Ecto neural progenitor cell (in vitro differentiated cells): ENCODE measurements at places on chromosomes 2 and 18.
A peak's percentile ranks its signal among the peaks of the same experiment; 100 is the strongest.

- no peak for DNase-seq
These were observed 26.0 kb upstream of the GLI2 start for GRCh38 chr2:120709608-120710041.

GRCh38 chr2:111705711-111706336 is 178.2 kb downstream of the ANAPC1 start:
- no peak for DNase-seq

DNA sequence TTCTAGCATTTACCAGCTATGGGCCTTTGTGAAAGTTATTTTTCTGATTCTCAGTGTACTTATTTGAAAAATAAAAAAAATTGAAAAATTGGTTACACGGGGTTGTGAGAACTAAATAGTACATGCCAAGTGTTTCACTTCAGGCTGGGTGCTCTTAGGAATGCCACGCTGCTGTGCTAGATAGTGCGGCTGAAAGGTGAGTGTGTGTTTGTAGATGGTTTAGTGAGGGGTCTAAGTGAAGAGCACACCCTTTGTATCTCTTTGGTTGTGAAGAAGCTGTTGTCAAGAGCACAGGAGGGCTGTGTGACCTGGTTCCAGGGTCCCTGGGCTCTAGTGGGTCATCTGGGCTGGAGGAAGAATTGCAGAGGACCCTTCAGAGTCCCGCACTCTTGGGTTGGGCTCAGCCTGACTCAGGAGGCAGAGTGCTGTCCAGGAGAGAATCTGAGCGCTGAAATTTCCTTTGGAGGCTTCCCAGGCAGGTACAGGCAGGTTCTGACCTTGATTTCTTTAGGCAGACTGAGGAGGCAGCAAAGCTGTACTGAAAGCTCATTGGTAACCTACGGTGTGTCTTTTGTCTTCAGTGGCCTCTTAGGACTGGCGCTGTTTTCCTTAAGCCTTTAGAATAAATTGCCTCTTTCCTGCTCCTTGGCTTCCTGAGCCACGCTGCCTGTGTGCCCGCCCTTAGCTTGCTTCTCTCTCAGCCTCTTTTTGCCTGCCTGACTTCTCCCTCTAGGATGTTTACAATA is 44.4 kb downstream of the MAP4K4 start:
- peak; percentile 51 for DNase-seq

- no peak for DNase-seq
These were observed 6.6 kb upstream of the TNFRSF11A start for GRCh38 chr18:62318228-62319180.

DNA sequence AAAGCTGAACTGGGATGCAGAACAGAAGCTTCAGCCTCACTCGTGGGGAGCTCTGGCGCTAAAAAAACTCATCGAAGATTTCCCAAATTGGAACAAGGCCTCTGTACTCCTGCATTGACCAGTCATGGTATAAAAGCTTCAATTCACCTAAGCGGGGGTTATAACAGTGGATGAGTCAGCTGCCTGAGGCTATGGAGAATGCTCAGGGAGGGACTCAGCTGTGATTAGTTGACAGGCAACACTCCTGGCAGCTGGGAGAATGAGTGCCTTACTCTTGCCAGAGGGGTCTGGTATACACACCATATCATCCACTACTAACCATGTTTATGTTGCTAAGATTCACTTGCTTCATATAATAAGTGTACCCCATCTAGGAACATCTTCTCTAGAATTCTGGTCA is 350.6 kb upstream of the VRK2 start:
- DNase-seq = no peak
